ENCODE measurements at places on chromosomes 7 and 10.
A peak's percentile ranks its signal among the peaks of the same experiment; 100 is the strongest.

GRCh38 chr10:132192991-132193665, 6.4 kb downstream of the DPYSL4 start:
- no peak for DNase-seq

- no peak for DNase-seq
Observed at GRCh38 chr7:124680304-124680703, 85.3 kb downstream of the GPR37 start.

- DNase-seq = peak; percentile 18
Observed at GRCh38 chr7:7719236-7719635, 829 bp upstream of the RPA3 start.

GRCh38 chr10:31700181-31700611, 228.4 kb downstream of the ARHGAP12 start:
- no peak for DNase-seq

DNA sequence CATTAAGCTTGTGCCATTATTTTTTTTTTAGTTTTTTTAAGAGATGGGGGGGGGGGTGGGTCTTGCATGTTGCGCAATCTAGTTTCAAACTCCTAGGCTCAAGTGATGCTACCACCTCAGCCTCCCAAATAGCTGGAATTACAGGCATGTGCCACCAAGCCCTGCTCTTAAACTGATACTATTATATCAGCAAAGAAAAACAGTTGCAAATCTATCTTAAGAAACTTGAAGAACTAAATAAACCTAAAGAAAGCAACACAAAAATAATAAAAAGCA, 47.5 kb downstream of the BRAF start:
- no peak for DNase-seq

GRCh38 chr7:113371416-113372043, 253.2 kb upstream of the SMIM30 start:
- no peak for DNase-seq

DNA sequence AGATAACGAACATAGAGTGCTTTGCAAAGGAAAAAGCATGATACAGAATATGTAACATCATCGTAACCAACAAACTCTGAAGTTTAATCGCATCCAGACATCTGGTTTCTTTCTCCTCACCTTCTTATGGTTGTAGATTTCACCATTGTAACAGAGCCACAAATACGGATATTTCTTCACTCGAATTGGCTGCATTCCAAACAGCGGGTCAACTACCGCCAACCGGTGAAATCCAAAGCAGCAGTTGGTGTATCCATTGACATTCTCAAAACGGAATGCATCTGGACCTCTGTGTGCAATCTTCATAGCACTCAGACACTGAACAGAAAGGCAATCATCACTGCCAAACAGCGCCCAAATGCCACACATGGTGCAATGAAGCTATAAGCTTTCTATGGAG, 3.4 kb downstream of the ASNS start:
- DNase-seq = no peak

DNA sequence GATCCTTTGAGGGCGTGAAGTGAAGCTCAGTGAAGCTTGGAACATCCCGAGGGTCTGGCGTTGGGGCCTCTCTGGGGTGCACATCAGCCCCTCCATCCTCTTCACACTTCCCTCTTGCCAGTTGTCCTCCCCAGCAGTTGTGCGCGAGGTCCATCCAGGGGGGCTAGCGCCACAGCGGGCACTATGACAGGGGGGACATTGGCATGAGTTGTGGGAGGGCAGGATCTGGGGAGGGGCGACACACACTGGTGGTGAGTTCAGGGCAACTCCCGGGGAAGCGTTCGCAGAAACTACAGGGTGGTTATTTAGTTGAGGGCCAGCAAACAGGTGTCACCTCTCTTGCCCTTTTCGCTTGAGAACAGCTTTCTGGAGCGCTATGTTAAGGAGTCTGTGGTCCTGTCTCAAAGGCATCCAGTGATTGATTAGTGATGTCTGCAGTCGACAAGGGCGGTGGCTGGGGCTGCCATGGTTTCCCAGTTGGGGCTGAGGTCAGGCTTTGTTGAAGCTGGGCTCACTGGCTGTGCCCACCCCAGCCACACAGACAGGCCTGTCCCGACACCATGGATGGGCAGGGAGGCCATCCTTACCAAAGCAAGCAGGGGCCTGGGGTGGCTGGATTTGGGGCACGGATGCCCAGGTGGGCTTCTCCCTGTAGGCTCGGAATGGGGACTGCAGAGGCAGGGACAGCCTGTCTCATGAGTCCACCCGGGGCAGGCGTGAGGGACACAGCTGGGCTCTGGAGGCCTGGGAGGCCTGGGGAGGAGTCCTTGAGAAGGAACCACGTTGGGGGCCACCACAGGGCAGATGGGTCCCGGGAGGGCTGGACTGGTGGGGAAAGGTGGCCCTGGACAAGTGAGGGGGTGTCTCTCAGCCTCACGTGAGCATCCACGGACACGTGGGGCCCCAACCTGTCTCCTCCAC, 59.4 kb downstream of the UNCX start:
- no peak for DNase-seq

- no peak for DNase-seq
Observed at GRCh38 chr7:151406051-151406875, 3.6 kb downstream of the WDR86 start.

GRCh38 chr7:39609935-39610263, 13.5 kb upstream of the RALA start:
- DNase-seq = no peak

DNA sequence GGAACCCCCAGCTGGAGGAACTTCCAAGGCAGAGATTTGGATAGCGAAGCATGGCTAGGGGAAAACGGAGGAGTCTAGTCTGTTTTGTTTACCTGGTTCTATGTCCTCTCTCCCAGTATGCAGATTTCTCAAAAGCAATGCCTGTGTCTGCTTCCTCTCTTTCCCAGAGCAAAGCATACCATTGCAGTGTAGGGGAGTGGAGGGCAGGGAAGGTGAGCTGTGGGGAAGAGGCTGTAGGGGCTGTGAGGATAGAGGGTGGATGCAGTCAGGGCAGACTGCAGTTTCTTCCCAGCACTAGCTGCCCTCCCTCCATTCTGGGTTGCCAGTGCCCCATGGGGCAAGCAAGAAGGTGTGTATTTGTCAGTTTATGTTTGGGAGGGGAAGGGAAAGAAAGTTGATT, 16.9 kb upstream of the TSPAN14 start:
- DNase-seq = no peak

DNA sequence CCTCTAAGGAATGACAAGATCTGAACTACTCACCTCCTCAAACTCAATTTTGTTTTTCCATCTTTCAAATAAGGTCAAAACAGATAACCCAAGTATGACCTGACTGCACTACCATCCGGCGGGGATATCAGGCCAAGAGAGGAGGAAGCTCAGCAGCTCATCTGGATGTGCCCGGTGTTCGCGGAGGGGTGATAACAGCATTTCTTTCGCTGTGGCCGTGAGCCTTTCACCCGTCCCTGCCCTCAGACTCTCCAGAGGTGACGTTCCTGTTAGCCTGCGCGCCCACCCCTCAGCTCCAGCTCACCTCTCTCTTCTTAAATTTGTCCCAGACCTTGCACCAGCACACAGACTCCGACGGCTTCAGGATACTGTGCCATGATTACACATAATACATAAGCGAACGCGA, 526 bp downstream of the ZNF248 start:
- no peak for DNase-seq

DNA sequence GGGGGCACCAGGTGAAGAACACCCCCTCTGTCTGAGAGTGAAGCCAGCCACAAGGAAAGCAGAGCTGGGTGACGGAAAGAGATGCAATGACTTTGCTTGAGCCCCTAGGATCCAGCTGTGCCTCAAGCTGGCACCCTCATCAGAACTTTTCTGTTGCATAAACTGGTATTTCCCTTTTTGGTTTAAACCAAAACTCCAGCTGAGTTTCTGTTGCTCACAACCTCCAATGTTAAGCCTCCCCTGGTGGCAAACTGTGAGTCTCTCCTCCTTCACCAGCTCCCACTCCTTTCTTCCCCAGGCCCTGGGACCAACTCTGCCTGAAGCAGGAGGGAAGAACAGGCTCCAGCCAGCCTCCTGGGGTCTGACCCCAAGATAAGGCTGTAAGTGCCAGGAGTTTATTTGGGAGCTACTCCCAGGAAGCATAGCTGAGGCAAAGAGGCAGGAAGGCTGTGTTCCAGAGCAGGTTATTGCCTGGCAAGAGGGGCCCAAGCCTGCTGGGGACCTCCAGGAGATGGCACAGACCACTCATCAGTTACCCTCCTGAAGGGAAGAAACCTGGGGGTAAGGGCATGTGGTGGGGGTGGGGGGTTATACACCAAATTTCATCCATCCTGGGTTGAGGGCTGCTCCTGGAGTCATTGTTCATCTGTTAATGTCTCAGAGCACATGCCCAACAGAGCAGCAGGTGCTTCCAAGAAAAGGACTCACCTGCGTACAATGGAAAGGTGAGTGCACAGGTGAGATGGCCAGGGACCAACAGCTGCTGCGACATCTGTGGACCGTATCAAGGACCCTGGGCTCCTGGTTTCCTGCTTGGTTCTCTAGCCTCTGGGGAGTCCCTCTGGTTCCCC, 73.3 kb upstream of the NANOS1 start:
- DNase-seq = no peak

DNA sequence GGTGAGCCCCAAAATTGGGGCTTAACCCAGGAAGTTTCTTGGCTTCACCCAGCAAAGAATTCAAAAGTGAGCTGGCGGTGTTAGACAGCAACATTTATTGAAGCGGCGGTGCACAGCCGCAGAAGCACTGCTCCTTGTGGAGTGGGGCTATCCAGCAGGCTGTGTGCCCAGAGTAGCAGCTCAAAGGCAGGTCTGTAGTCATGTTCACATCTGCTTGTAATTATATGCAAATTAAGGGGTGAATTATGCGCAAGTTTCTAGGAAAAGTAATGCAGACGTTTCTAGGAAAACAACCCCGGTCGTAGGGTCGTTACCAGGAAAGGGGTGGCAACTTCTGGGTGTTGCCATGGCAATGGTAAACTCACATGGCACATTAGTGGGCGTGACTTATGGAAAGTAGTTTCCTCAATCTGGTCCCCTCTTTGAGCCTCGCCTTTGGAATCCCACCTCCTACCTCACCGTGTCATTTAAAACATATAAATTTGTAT, 13.7 kb upstream of the KBTBD2 start:
- DNase-seq = peak; percentile 98

DNA sequence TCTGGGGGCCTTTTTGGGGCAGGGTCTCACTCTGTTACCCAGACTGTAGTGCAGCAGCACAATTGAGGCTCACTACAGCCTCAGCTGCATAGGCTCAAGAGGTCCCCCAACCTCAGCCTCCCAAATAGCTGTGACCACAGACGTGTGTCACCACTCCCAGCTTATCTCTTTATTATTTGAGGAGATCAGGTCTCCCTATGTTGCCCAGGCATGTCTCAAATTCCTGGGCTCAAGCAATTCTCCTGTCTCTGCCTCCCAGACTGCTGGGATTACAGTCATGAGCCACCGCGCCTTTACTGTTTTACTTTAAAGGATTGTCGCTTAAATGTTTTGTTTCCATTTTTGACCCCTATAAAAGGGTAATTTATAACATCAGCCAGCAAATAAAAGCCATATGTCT, 502.6 kb upstream of the AUTS2 start:
- no peak for DNase-seq
